ENCODE measurements at places on chromosomes 6 and 20. TPM values are rescaled to one million over a fixed set of nuclear protein-coding genes. Genes with fewer than 3 reads are reported as not detected.

DNA sequence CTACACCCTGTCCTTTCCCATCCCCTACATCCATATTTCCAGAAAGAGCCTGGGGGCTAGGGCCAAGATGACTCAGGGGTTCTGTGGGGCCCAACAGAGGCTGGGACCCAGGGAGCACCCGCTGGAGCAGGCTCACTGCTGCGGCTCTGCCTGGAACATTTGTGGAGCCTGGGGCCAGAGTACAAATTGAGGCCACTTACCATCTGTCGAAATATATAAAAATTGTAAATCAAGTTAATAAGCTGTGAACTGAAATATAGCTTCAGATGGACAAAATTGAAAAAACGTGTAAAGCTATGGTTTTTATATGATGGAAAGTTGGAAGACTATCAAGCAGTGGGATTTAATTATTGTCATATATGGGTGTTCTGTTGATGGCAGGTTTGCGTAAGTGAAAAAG, 82.9 kb upstream of the ATXN1 start:
- no peaks in the 10 kb centered on the region for H3K36me3 ChIP-seq
- no peak overlapping the region for H3K27ac ChIP-seq
- H3K4me3 ChIP-seq: no peak overlapping the region
- no peaks in the 10 kb centered on the region for H3K27me3 ChIP-seq

EYS gene
- total RNA-seq: 0.34 TPM

- no peaks in the 10 kb centered on the region for H3K36me3 ChIP-seq
- DNase-seq: no peak
- no peak overlapping the region for H3K27ac ChIP-seq
- no peaks in the 10 kb centered on the region for H3K27me3 ChIP-seq
- no peaks in the 10 kb centered on the region for H3K4me1 ChIP-seq
Observed at GRCh38 chr6:55379471-55379870, 52.2 kb downstream of the GFRAL start.

IL17F gene
- not detected for total RNA-seq

CSNK2B gene
- total RNA-seq: 123 TPM

GRCh38 chr20:49308875-49309274, 31.0 kb upstream of the ZNFX1 start:
- H3K36me3 ChIP-seq: no peaks in the 10 kb centered on the region
- H3K27ac ChIP-seq: no peak overlapping the region
- no peaks in the 10 kb centered on the region for H3K4me1 ChIP-seq
- H3K4me3 ChIP-seq: no peak overlapping the region

- H3K4me1 ChIP-seq: peaks cover 24% of the 10 kb centered on the region
- peak overlapping the region; percentile 10 for H3K27ac ChIP-seq
- H3K4me3 ChIP-seq: no peak overlapping the region
- H3K27me3 ChIP-seq: no peaks in the 10 kb centered on the region
- peaks cover under 1% of the 10 kb centered on the region for H3K36me3 ChIP-seq
Observed at GRCh38 chr6:144314003-144314485, 28.9 kb downstream of the UTRN start.

DNA sequence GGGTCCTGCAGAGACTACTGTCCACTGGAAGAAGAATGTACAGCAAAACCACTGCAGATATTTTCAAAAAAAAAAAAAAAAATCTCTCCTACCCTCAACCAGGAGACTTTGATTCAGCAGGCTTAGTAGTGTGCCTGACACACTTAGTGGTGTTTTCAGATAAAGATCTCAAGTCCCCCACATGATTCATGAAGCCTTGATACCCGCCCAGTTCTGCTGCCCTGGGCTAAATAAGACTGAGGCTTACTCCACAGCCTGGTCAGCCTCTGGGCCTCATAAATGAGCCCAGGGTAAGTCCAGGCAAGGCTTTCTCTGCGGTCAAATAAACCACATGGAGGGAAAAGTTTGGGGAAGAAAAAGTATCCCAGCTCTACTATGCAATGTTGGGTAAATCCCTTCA, 222.1 kb upstream of the ARID1B start:
- H3K27me3 ChIP-seq: no peaks in the 10 kb centered on the region
- no peak overlapping the region for H3K4me3 ChIP-seq
- no peaks in the 10 kb centered on the region for H3K4me1 ChIP-seq
- no peak overlapping the region for H3K27ac ChIP-seq
- H3K36me3 ChIP-seq: no peaks in the 10 kb centered on the region
- DNase-seq: no peak

MRPS18B gene
- total RNA-seq: 57.2 TPM

GRCh38 chr20:4929686-4930397, 71.5 kb downstream of the SLC23A2 start:
- no peaks in the 10 kb centered on the region for H3K27me3 ChIP-seq
- H3K4me3 ChIP-seq: no peak overlapping the region
- no peak for DNase-seq
- peaks cover 9% of the 10 kb centered on the region for H3K4me1 ChIP-seq
- peaks cover 13% of the 10 kb centered on the region for H3K36me3 ChIP-seq
- no peak overlapping the region for H3K27ac ChIP-seq

GRCh38 chr6:121660277-121660676, 224.8 kb downstream of the GJA1 start:
- H3K27ac ChIP-seq: no peak overlapping the region
- DNase-seq: no peak
- H3K27me3 ChIP-seq: no peaks in the 10 kb centered on the region
- H3K4me3 ChIP-seq: no peak overlapping the region

TMEM200A gene
- 7.9 TPM for total RNA-seq

DNA sequence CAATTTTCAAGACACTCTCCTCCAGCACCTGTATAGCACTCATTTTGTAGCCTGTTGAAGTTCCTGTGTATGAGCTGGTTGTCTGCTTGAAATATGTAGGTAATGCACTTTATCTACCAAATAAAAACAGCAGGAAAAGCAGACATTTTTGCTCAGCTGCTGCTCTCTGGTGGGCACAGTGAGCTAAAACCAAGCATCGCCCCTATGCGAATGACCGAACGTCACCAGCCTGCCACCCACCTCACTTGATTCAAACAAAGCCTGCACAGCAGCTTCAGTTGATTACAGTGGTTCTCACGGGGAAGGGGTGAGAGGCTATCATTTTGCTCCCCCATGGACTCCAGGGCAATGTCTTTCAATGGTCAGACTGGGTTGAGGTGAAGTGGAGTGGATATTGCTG, 185.7 kb downstream of the SASH1 start:
- H3K27ac ChIP-seq: no peak overlapping the region
- H3K4me3 ChIP-seq: no peak overlapping the region
- H3K27me3 ChIP-seq: no peaks in the 10 kb centered on the region
- H3K4me1 ChIP-seq: no peaks in the 10 kb centered on the region

DNA sequence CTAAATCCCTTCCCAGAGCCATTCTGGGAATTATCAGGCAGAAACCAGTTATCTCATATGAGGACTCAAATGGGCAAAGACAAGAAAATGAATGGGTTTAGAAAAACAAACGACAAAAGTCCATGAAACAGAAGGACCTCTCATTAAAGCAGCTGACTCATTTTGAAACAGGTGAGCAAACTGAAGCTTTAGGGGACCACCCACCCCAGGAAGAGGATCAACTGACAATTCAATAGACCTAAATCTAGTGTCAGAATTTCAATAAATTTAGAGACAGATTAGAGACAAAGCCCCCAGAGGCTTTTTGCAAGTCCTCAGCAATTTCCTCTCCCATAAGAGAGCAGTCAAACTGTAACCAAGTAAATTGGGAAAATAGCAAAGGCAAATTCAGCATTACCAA, 333.8 kb downstream of the PTPRT start:
- H3K4me1 ChIP-seq: no peaks in the 10 kb centered on the region
- no peaks in the 10 kb centered on the region for H3K36me3 ChIP-seq
- no peak overlapping the region for H3K4me3 ChIP-seq
- H3K27me3 ChIP-seq: no peaks in the 10 kb centered on the region
- no peak for DNase-seq
- H3K27ac ChIP-seq: no peak overlapping the region

DNA sequence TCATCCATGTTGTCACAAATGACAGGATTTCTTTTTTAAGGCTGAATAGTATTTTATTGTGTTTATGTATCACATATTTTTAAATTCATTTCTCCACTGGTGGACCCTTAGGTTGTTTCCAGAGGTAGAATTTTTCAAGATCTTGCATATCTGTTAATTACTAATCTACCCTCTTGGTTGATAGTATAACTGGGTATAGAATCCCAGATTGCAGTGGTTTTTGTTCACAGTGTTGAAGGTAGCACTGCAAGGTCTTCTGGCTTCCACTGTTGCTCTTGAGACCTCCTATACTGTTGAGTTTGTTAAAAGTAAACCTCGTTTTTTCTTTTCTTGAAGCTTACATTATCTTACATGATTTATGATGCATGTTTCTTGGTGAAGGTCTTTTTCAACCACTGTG, 22.9 kb downstream of the CDC5L start:
- no peaks in the 10 kb centered on the region for H3K27me3 ChIP-seq
- DNase-seq: no peak
- peaks cover 54% of the 10 kb centered on the region for H3K36me3 ChIP-seq
- H3K27ac ChIP-seq: no peak overlapping the region
- no peak overlapping the region for H3K4me3 ChIP-seq
- no peaks in the 10 kb centered on the region for H3K4me1 ChIP-seq

GRCh38 chr20:33765099-33765498, 33.3 kb downstream of the ZNF341 start:
- peaks cover 4% of the 10 kb centered on the region for H3K36me3 ChIP-seq
- no peaks in the 10 kb centered on the region for H3K4me1 ChIP-seq
- no peaks in the 10 kb centered on the region for H3K27me3 ChIP-seq
- no peak overlapping the region for H3K27ac ChIP-seq
- no peak overlapping the region for H3K4me3 ChIP-seq
- DNase-seq: no peak

DNA sequence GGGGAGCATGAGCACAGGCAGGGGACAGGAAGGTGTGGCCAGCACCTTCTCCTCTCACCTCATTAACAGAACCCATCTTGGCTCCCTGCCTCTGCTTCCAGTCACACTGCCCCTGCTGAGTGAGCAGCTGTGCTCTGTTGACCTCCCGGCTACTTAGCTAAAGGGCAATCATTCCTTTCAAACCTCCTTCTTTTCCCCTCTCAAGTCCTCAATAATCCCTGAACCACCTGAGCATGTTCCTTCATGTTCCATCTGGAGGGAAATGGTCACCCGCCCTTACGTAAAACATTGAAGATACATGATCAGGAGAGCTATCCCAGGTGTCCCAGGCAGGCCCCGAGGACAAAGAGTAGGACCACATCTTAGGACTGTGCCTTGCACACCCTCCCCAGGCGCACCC, 21.7 kb upstream of the MRPS10 start:
- no peaks in the 10 kb centered on the region for H3K27me3 ChIP-seq
- H3K4me3 ChIP-seq: no peak overlapping the region
- DNase-seq: no peak
- H3K27ac ChIP-seq: no peak overlapping the region
- peaks cover 37% of the 10 kb centered on the region for H3K36me3 ChIP-seq

DNA sequence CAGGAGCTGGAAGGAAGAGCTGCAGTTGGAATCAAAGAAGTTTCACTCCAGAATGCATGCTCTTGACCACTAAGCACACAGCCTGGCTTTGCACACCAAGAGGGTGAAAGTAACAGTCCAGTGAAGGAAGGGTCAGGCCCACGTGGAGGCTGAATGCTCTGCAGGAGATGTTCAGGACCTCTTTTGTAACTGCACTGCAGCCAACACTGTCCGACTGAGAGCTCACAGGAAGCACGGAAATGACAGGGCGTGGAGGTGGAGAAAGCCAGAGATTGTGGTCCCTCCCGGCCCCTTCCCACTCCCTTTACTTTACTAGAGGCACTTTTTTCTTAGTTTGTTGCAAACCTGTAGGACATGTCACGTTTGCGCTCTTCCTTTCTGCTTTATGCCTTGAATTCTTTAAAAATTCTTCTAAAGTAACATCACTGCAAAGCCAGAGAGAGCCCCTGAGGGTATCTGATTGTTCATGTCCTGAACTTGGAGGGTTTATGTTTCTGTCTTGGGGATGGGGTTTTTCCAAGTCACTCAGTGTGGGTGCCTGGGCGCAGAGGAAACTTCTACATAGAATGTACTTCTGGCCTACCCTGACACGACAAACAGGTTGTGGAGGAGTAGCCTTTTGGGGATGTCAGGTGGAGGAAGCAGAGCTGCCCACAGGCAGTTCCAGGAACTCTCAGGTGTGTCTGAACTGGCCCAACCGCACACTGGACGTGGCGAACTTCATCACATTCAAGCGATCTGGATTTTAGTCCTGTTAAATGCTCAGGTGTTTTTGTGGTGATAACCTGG, 40.9 kb downstream of the JAG1 start:
- no peak overlapping the region for H3K4me3 ChIP-seq
- DNase-seq: no peak
- peaks cover 30% of the 10 kb centered on the region for H3K4me1 ChIP-seq
- H3K27ac ChIP-seq: no peak overlapping the region
- no peaks in the 10 kb centered on the region for H3K27me3 ChIP-seq
- no peaks in the 10 kb centered on the region for H3K36me3 ChIP-seq

GRCh38 chr6:84466511-84466910, 239.1 kb upstream of the CEP162 start:
- no peak overlapping the region for H3K4me3 ChIP-seq
- DNase-seq: no peak
- H3K27ac ChIP-seq: no peak overlapping the region
- no peaks in the 10 kb centered on the region for H3K36me3 ChIP-seq
- H3K27me3 ChIP-seq: no peaks in the 10 kb centered on the region
- H3K4me1 ChIP-seq: no peaks in the 10 kb centered on the region

DNA sequence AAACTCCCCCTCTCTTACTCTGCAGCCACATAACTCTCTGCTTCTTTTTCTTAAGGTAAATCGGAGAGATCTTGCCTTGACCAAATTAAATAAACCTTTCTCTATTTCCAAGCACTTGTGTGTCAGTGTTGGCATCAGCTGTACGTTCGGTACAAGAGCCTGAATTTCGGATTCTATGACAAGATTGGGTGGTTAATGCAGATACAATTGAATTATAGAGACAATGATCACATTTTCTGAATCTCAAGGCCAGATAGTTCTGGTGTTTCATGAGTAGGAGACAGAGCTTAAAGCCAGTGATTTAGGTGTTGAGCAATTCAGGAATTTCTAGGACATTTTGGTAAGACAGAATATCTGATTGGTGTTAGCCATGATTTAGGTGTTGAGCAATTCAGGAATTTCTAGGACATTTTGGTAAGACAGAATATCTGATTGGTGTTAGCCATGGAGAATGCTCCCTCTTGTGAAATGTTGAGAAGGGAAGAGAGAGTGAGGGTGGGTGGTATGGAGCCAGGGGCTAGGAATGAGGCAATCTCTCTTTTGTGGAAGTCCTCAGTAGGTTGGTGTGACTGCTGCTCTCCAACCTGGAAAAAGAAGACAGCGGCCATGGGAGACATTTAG, 5.1 kb downstream of the SPINT3 start:
- no peak overlapping the region for H3K4me3 ChIP-seq
- H3K36me3 ChIP-seq: no peaks in the 10 kb centered on the region
- no peak overlapping the region for H3K27ac ChIP-seq
- no peaks in the 10 kb centered on the region for H3K4me1 ChIP-seq
- no peak for DNase-seq

DNA sequence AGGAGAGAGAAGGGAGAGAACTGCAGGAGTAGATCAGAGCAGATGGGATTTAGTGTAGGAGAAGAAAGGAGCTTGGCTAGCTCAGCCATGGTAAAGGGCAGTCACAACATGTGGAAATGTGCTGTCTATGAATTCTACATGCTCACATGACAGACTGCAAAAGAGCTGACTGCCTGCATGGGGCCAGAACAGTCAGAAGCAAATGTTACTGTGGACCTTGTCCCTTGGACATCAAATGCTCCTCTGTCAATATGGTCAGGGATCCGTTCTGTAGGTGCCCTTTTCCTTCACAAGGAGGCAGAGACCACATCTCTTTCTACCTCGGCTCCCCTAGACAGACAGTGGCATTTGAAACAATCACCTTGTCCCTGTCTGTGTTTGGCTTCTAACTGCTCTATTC, 46.6 kb upstream of the HIVEP1 start:
- peaks cover 4% of the 10 kb centered on the region for H3K4me1 ChIP-seq
- H3K36me3 ChIP-seq: no peaks in the 10 kb centered on the region
- H3K4me3 ChIP-seq: no peak overlapping the region
- no peaks in the 10 kb centered on the region for H3K27me3 ChIP-seq
- no peak overlapping the region for H3K27ac ChIP-seq
- DNase-seq: no peak

GLP1R gene
- total RNA-seq: 0.18 TPM

All from lung (tissue), 17 donors.